ENCODE measurements at places on chromosomes 13 and 19. TPM values are rescaled to one million over a fixed set of nuclear protein-coding genes. Genes with fewer than 3 reads are reported as not detected.

- H3K27ac ChIP-seq, result no peak overlapping the region
- H3K36me3 ChIP-seq, result no peaks in the 10 kb centered on the region
- no peaks in the 10 kb centered on the region for H3K4me1 ChIP-seq
- no peak overlapping the region for H3K4me3 ChIP-seq
Measured at GRCh38 chr19:8884416-8884815, 52.2 kb downstream of the MBD3L1 start.

DNA sequence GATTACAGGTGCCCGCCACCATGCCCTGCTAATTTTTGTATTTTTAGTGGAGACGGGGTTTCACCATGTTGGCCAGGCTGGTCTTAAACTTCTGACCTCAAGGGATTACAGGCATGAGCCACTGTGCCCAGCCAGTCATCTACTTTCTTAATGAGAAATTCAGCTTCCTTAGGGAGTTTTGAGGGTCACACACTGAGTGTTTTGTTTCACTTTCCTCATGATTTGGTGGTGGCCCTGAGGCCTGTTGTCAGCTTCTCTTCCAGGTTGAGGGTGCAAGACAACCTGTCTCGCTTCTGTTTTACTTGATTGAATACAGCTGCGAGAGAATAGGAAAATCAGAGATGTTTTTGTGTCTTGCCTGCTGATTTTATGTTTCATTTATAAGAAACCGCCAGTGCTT lies 9.9 kb downstream of the FRY start:
- no peaks in the 10 kb centered on the region for H3K36me3 ChIP-seq
- no peak for DNase-seq
- peaks cover 11% of the 10 kb centered on the region for H3K4me1 ChIP-seq

GRCh38 chr13:95241321-95241720 lies 59.9 kb downstream of the ABCC4 start:
- H3K27me3 ChIP-seq, result no peaks in the 10 kb centered on the region
- no peaks in the 10 kb centered on the region for H3K36me3 ChIP-seq
- no peak for DNase-seq
- H3K4me3 ChIP-seq, result no peak overlapping the region
- no peak overlapping the region for H3K27ac ChIP-seq
- H3K4me1 ChIP-seq, result no peaks in the 10 kb centered on the region

DNA sequence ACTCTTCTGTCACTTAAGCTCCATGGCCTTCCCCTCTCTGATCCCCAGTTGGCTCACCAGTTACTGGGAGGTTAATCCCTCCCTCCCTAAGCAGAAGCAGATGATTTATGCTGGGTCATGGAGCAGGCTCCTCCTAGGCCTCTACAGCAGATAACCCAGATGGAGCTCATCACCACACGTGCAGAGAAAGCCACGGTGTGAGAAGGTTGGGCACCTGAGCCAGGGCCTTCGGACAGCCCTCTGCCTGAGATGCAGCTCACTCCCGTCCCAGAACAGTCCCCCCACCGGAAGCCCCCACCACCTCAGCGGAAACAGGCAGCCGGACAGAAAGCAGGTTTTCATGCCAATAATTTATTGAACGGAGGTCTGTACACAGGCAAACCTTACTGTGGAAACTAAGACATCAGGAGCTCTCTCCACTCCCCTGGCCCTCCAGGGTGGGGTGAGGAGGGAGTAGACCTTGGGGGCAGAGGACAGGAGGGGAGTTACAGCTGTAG lies 9.8 kb downstream of the ZNF526 start:
- H3K4me1 ChIP-seq, result no peaks in the 10 kb centered on the region
- peak; percentile 57 for DNase-seq
- peaks cover 34% of the 10 kb centered on the region for H3K36me3 ChIP-seq
- H3K4me3 ChIP-seq, result no peak overlapping the region

GRCh38 chr19:6279620-6279930 lies 200 bp downstream of the MLLT1 start:
- no peaks in the 10 kb centered on the region for H3K27me3 ChIP-seq
- no peaks in the 10 kb centered on the region for H3K36me3 ChIP-seq
- no peak for DNase-seq
- H3K4me3 ChIP-seq, result peak overlapping the region; percentile 94
- H3K4me1 ChIP-seq, result peaks cover 38% of the 10 kb centered on the region

DNA sequence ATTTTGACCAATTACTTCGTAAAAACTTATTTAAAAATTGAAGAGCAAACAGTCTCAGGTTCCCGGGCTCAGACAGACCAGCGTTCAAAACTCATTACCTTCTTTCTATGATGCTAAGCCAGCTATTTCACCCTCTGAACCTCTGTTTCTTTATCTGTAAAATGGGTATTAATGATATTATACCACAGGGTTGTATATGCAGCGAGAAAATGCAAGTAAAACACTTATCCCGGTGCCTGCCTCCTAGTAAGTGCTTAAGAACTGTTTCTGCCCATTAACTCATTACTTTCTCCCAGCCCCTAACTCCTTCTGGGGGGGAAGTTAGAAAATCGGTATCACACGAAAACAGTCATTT lies 410 bp upstream of the PAK4 start:
- H3K27ac ChIP-seq, result no peak overlapping the region
- peak overlapping the region; percentile 72 for H3K4me3 ChIP-seq
- H3K36me3 ChIP-seq, result no peaks in the 10 kb centered on the region
- peaks cover 6% of the 10 kb centered on the region for H3K4me1 ChIP-seq
- H3K27me3 ChIP-seq, result no peaks in the 10 kb centered on the region
- DNase-seq, result no peak

The CYSLTR2 gene
- total RNA-seq, result not detected

The APLP1 gene
- total RNA-seq, result 20.4 TPM

The C19orf67 gene
- total RNA-seq, result not detected

- no peaks in the 10 kb centered on the region for H3K4me1 ChIP-seq
- H3K4me3 ChIP-seq, result no peak overlapping the region
- DNase-seq, result no peak
- H3K27me3 ChIP-seq, result no peaks in the 10 kb centered on the region
- H3K27ac ChIP-seq, result no peak overlapping the region
Measured at GRCh38 chr13:28545583-28546333, 50.8 kb upstream of the FLT1 start.

GRCh38 chr13:34437873-34438272 lies 504.2 kb upstream of the NBEA start:
- DNase-seq, result no peak
- H3K4me1 ChIP-seq, result 0 out of 2 replicates have a peak, but pooled peaks cover 5% of the 10 kb centered on the region
- no peak overlapping the region for H3K27ac ChIP-seq
- no peak overlapping the region for H3K4me3 ChIP-seq

DNA sequence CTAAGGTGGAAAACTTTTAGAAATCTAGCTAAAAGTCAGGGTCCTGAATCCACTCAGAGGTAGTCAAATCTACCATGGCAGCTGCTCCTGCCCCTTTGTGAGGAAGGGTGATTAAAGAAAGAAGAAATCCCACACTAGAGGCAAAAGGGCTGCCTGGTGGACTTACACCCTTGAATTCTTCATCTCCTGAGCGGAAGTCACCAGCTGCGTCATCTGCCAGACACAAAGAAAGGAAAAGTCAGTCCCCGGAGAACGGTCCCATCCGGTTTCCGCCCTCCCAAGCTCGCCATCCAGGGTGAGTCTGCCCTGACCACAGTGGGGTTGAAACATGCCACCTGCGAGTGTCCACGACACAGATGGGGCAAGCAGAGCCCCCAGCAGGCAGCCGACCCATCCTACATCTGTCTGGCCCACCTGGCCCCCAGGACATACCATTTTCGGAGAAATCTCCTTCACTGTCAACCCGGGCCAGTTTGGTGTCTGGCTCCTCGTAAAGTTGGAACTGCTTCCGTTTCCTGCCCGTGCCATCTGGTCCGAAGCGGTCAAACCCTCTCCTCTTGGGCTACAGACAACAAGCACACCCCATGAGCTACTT lies 7.7 kb downstream of the AKAP8 start:
- H3K27ac ChIP-seq, result no peak overlapping the region
- H3K27me3 ChIP-seq, result no peaks in the 10 kb centered on the region

The CASP14 gene
- not detected for total RNA-seq

DNA sequence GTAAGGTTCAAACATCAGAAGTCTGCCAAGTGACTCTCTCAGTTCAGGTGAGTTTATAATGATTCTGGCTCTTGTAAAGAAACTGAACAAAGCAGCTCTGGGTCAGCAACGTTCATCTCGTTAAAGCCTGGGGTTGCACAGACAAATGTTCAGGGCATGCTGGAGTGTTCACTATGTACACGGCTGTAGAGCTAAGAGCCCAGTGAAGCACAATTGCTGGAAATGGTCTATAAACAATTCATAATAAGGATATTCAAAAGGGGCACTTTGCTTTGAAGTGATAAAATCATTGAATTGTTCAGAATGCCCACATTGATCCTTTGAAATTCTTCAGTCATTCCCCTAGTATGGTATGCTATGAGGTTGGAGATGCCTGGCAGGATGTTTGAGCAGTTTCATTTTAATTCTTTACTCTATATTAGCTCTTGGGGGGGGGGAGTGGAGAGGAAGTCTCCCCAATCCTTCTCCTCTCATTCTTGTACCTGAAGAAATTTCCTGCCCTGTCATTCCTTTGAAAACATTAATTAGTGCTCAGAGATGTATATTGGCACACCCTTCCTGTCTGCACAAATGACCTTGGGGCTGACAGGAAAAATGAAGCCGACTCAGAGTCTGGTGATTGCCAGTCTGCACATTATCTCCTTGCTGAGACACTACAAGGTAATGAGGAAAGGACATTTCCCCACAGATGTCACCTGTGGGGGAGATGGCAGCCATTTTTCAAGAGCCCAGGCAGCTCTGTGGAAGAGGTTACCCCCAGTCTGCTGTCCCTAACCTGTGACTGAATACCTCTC lies 145.5 kb downstream of the DLEU7 start:
- DNase-seq, result no peak
- no peaks in the 10 kb centered on the region for H3K36me3 ChIP-seq
- peaks cover 26% of the 10 kb centered on the region for H3K4me1 ChIP-seq
- H3K27ac ChIP-seq, result no peak overlapping the region

- no peak overlapping the region for H3K27ac ChIP-seq
- H3K27me3 ChIP-seq, result no peaks in the 10 kb centered on the region
- no peak for DNase-seq
- 0 out of 2 replicates have a peak, but pooled peaks cover under 1% of the 10 kb centered on the region for H3K4me1 ChIP-seq
- H3K4me3 ChIP-seq, result no peak overlapping the region
Measured at GRCh38 chr13:76872675-76873074, 13.5 kb downstream of the KCTD12 start.
